Activated naive CD4-positive, alpha-beta T cell treated with anti-CD3 and anti-CD28 coated beads, Interleukin-2, amount 50 U/mL, for 72 hours (primary cell): ENCODE measurements at places on chromosomes 4 and X. TPM values are rescaled to one million over a fixed set of nuclear protein-coding genes. Genes with fewer than 3 reads are reported as not detected.
A peak's percentile ranks its signal among the peaks of the same experiment; 100 is the strongest.

GRCh38 chrX:110746014-110746413 lies 49.6 kb downstream of the CHRDL1 start:
- DNase-seq, result no peak

DNA sequence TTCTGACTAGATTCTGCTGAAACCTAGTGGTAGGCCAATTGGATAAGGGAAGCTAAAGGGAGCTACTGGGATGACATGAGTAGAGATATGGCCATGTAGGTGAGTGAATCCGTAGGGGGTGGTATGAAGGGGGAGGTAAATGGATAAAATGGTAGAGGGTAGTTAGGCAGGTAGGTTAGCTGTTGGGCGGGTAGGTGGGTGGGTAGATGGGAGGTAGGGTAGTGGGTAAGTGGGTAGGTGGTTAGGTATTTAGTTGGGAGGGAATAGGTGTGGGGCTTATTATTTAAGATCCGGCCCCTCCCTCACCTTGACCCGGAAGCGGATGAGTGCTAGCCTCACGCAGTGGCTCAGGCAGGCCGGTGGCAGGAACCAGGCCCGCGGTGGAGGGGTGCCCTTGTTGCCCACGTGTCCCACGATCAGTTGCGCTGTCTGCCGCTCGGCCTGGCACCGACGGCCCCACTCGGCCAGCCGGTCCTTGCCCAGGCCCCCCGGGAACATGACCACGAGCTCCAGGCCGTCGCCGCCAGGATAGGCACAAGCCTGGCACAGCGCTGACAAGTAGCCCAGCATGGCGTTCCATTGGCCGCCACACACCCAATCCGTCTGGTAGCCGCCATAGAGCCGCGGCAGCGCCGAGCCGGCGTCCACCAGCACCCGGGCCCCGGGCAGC lies 725 bp downstream of the FAM120C start:
- peak; percentile 54 for DNase-seq

DNA sequence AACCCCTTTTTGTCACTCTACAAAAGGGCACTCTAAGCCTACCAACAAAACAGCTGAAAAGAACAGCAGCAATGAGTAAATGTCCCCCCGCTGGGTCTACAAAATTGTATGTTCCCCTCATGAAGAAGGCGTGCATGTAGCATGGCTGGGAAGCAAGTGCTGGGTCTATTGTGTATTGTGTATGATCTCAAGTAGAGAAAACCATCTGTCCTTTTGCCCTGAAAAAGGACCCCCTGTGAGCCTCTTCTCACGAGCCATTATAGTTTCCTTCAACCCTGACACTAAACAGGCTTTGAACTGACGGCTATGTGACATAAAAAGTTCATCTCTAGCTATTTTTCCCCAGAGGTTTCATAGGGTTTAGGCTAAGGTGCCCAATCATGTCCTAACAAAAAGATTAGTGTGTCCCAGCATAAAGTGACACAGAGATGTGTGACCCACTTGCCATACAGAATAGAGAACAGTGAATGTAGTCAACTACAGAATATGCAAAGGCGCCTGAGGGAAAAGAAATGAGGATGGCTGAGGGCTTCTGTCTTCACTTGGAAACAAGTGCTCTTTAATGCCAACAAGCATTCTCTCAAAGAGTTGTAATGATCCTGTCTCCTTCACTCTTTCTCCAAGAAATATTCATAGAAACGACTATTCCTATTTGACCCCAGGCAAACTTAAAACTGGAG lies 27.3 kb downstream of the COL25A1 start:
- DNase-seq, result no peak

DNA sequence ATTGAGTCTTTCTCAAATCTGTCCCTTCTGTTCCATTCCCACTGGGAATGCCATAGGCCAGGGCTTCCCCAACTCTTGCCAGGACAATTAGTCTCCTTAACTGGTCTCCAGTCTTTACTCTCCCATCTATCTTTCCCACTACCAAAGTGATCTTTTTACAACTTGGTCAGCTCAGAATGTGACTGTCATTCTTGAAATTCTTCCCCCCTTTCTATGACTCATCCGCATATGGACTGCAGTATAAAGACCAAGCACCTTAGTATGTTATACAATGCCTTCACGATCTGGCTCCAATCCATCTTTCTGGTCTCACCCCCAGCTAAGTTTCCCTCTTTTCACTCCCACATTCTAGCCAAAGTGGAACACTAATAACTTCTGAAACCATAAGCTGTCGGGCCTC lies 383.8 kb downstream of the OPHN1 start:
- no peak for DNase-seq

GRCh38 chrX:68648960-68649359 lies 1.5 kb downstream of the STARD8 start:
- no peak for DNase-seq

DNA sequence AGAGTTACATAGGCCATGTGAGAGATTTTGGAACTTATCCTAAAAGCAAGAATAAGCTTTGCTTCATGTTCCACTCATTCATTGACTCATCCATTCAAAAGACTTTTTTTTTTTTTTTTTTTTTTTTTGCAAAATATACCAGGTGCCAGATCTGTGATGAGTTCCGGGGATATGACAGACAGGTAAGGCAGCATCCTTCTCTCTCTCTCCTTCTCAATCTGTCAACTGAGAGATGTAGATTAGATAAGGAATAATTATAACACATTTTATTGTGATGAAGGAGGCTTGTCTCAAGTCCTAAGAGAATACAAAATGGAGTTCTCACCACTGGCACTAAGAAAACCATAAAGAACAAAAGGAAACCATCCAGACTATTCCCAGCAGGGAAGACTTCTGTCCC lies 190.2 kb upstream of the CPEB2 start:
- no peak for DNase-seq

- DNase-seq, result no peak
Observed at GRCh38 chr4:48752246-48752645, 27.8 kb downstream of the FRYL start.

DNA sequence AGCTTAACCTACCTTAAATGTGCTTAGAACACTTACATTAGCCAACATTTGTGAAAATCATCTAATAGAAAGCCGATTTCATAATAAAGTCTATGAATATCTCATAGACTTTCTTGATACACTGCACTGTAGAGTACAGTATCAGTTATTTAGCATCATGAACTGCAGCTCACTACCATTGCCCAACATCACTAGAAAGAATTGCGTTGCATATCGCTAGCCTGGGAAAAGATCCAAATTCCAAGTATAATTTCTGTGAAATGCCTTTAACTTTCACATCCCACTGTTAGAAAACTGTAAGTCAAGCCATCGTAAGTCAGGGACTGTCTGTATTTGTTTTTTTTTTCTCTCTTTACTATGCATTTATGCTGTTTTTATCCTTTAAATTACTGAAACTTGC lies 918.6 kb upstream of the PABPC4L start:
- no peak for DNase-seq

GRCh38 chr4:80459918-80460473 lies 124.5 kb downstream of the CFAP299 start:
- DNase-seq, result no peak

- DNase-seq, result no peak
Observed at GRCh38 chr4:82592639-82593038, 30.9 kb upstream of the TMEM150C start.

Gene CENPE
- 49.6 TPM for total RNA-seq

Gene KIF4A
- total RNA-seq, result 38.0 TPM

Gene CXorf49
- not detected for total RNA-seq

Gene PRAF2
- 40.9 TPM for total RNA-seq
